GOT3 (cell line): ENCODE measurements at places on chromosomes 4 and X.

- DNase-seq, result no peak
These were observed 45.5 kb upstream of the HS3ST1 start for GRCh38 chr4:11474146-11474545.

DNA sequence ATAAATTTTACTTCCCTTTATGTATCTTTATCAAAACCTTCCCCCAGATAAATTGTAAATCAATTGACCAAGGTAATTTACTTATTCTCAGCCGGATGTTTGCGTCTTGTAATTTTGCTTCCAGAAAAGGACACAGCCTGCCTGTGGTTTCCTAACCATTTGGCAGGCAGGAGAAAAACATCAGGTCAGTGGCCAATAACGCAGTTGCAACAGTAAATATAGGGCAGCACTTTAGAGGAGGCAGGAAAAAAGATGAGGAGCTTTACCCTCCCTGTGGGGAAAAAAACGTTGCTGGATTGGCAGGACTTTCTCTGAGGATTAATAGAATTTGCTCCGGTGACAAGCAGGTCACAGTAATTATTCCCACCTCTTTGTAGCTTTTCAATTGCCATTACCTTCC, 2618.1 kb downstream of the ARAP2 start:
- DNase-seq, result no peak

DNA sequence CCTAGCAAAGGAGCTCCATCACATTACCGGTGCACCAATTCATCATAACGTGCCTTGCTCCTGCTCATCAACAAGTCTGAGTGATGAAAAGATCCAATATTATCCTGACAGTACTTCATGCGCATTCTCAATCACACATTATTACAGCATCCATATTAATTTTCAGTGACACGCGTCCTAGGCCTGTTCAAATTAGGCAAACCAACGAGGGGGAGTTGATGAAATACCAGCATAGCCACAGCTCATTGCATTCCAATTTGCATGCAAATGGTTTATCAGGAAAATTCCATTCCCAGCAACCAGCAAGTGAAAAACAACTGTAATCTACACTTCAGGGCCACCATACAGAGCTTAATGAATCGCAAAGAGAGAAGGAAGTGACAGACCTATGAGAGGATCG, 236.9 kb downstream of the DCLK2 start:
- no peak for DNase-seq

GRCh38 chr4:159980826-159981468, 878.1 kb downstream of the RAPGEF2 start:
- no peak for DNase-seq

DNA sequence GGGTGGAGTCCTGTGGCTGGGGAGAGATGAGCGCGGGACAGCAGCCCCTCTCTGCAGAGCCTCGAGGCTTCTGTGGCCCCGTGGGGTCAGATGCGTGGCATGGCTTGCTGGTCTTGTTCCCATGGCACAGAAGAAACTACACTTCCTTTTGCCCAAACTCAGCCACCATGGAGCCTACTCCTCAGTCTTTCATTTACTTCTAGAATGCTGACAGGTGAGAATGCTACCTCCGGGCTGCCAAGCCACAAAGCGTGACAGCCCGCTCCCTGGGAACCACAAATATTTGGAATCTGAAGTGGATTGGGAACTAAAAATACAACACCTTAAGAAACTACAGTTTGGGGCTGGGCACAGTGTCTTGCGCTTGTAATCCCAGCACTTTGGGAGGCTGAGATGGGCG, 98.0 kb downstream of the TRAPPC11 start:
- no peak for DNase-seq

DNA sequence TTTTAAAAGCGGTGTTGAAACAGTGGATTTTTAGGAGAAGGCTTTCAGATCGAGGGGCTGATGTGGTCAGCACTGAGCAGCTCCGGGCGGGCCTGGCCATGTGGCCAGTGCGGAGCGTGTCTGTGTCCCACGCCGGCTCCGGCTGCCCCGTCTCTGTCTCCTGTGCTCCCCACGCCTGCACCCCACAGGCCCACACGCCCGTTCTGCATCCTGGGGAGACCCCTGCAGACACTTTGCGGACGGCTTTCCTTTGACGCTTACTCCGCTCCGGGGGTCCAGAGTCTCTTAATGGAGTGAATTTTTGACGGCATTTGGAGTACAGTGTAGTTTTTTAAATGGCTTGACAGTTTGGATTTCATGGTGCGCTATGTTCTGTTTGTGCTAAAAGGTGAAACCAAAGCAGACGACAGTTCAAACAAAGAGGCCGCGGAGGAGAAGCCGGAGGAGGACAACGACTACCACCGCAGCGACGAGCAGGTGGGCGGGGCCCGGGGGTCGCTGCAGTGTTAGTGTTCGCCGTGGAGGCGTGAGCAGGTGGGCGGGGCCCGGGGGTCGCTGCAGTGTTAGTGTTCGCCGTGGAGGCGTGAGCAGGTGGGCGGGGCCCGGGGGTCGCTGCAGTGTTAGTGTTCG, 38.7 kb downstream of the PCGF3 start:
- DNase-seq, result no peak

- DNase-seq, result no peak
These were observed 410 bp downstream of the GNL3L start for GRCh38 chrX:54530357-54530900.

DNA sequence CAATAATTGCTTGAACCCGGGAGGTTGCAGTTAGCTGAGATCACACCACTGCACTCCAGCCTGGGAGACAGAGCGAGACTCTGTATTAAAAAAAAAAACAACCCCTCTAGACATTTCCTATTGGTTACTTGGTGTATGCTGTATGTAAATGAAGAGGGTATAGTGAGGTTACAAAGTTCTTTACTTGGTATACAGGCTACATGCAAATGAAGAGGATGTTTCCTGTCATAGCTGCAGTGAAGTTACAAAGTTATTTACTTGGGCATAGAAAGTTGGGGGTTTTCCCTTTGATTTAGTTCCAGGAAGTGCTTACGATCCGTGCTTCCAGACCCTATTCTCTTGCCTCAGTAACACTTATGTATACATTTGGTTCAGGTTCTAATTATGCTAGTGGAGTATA, 38.4 kb upstream of the CLNK start:
- DNase-seq, result no peak

- DNase-seq, result no peak
These were observed 717 bp downstream of the EDA start for GRCh38 chrX:69616457-69617203.

GRCh38 chrX:3518870-3519269, 172.4 kb upstream of the MXRA5 start:
- peak; percentile 78 for DNase-seq

GRCh38 chr4:28427306-28428085, 1566.9 kb downstream of the STIM2 start:
- no peak for DNase-seq

- no peak for DNase-seq
These were observed 55.5 kb downstream of the BMPR1B start for GRCh38 chr4:94813221-94813620.

DNA sequence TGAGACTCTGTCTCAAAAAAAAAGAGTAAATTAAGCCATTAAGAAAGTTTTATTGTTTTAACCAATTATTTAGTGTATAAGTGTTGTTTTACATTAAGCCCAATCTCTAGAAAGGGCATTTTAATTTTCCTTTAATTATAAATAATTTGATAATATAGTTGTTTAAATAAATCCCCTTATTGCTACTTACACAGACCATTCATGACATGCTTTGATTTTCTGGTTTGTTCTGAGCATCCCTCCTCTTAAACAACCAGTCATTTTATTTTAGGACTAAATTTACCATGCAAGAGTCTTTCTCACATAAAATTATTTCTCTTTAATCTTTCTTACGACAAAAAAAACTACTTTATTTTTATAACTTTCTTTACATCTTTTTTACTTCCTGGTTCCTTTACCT, 23.5 kb upstream of the PAGE5 start:
- DNase-seq, result no peak

DNA sequence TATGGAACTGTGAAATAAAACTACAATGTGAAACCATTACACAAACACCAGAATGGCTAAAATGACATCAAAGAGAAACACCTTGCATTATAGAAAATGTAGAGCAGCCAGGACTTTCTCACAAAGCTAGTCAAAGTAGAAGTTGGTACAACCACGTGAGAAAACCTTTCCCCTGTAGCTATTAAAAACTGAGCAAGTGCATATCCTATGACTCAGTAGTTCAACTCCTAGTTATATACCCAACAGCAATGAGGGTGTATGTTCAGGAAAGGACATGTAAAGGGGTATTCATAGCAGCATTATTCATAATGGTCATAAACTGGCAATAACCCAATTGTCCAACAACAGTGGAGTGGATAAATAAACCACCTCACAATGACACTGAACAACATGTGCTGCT, 177.5 kb upstream of the NUDT10 start:
- DNase-seq, result no peak

- no peak for DNase-seq
These were observed 587.1 kb upstream of the CPEB2 start for GRCh38 chr4:14415146-14415545.

- DNase-seq, result no peak
These were observed 26.1 kb upstream of the LONRF3 start for GRCh38 chrX:118948270-118948669.
